Left hindlimb (tissue), 1 donor: ENCODE measurements at places on chromosomes 1 and 21.

DNA sequence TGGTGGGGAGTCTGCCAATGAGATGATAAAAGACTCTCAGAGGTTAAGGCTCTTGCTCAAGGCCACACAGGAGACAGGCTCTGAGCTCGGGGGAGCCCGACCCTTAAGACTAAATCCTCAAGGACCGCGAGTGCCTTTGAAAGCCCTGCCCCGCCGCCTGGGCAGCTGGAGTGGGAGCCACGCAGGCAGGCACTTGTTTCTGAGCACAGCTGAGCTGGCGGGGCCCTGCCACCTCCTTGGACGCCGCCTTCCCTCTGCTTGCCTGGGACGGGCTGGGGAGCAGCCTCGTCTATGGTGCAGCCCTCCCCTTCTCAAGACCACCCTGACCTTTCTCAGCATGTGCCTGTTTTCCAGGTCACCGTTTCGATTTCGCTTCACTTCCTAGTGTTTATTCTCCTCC is 169.3 kb downstream of the CAMTA1 start:
- no peak for DNase-seq

DNA sequence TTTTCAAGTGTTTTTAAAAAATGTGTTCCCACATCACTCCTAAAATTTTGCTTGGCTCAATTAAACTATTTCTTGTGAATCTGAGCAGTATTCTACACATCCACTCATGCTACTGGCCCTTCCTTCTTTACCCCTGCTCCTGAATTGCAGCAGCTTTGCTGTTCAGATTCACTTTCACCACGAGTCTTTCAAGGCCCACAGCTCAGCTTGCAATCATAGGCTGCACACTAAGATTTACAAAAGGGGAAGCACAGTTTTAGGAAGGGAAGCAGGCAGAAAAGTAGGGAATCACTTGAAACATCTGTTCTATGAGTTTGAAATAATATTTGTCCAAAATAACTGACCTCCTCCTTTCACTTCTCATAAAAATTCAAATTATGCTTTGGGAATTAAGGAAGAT is 70.9 kb upstream of the EDEM3 start:
- no peak for DNase-seq

- no peak for DNase-seq
These were observed 299.9 kb downstream of the TM2D1 start for GRCh38 chr1:61425040-61425439.

- no peak for DNase-seq
These were observed 22.8 kb downstream of the RNU5D-1 start for GRCh38 chr1:44707959-44708831.

DNA sequence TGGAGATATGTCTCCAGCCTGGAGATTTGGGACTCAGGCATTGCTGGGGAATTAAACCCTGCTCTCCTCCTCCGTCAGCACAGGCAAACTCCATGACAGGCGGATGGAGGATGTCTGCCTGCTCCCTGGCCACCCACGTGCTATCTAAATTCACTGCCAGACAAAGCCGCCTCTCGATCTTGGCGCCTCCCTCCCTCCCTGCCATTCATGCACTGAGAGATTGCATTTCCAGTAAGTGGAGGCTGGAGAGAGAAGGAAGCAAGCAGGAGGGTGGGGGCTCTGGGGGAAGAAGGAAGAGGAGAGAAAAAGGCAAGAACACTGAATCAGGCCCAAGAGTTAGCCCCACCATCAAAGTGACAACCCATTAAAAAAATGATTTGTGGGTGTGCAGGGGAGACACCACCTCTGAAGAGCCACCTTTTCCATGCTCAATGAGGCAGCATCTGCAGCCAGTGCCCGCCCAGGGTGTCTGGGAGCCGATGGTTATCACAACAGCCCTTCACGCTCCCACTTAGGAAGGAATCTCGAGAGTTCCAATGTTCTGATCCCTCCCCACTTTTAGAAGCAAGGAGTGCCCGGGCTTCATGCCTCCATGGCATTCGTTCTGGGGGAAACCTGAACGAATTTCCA is 183.0 kb downstream of the HIVEP3 start:
- DNase-seq = no peak

GRCh38 chr1:45403718-45404117 is 63.5 kb upstream of the MUTYH start:
- no peak for DNase-seq

DNA sequence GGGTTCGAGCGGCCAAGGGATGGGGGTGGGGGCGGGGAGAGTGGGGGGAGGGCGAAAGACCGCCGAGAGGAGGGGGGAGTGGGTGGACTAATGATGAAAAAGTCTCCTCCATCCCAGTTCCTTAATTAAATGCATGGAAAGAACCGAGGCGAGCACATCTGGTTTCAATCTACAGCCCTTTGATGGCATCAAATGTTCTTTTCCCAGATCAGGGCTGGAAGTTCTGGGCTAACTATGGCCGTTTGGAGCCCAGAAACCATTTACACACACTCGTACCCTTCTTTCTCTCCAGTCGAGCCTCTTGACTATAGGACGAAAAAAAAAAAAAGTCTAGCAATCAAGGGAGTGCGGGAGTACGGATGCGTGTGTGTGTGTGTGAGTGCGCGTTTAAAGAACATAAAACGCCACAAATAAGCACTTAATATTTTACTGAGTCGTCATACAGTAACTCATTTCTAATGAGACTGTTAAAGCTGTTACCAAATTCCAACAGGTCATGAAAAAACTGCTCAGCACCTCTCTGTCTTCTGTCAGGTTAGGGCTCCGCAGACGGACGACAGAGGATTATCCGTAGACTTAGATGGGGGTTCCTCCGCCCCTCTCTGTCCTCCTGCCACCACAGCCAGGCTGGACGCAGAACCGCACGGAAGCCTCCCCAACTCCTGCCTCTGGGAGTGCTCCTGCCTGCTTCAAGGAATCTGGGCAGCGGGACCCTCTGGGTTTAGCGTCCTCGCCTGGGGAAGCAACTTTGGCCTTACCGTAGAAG is 2.1 kb upstream of the PRRX1 start:
- peak; percentile 73 for DNase-seq

- DNase-seq = peak; percentile 36
These were observed 475.4 kb upstream of the NR5A2 start for GRCh38 chr1:199551967-199552565.

DNA sequence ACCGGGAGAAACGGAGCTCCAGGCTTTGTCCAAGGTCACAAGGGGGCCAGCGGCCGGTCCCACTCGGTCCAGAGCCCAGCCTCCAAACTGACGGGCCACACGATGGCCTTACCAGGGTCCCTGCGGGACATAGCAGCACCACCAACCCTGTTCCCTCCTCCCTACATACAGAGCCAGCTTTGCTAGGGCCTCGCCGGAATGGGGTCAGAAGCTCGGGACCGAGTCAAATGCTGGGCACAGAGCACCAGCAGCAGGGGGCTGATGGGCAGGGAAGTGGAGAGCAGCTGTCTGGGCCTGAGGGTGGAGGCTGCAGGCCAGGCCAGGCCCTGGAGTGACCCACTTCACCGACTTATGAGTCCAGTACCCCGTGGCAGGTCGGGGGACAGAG is 14.9 kb upstream of the TTC39A start:
- DNase-seq = no peak

DNA sequence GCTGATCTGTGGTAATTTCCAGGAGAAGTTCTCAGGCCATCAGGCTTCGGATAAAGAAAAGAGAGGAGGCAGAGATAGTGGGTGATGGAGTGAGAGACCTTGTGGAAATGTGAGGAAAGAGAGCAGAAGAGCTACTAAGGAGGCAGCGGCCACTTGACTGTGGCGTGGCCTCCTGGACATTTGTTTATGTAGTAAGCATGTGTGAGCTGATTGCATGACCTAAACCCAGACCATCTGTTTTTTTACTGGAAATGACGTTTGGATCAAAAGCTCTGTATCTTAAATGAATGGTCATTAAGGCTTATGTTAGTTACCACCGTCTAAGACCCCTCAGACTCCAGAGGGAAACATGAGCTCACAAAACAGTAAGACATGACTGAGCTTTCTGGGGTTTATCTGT is 13.6 kb downstream of the ATP1B1 start:
- DNase-seq = no peak

- no peak for DNase-seq
These were observed 667.8 kb upstream of the USP24 start for GRCh38 chr1:55882931-55883330.

DNA sequence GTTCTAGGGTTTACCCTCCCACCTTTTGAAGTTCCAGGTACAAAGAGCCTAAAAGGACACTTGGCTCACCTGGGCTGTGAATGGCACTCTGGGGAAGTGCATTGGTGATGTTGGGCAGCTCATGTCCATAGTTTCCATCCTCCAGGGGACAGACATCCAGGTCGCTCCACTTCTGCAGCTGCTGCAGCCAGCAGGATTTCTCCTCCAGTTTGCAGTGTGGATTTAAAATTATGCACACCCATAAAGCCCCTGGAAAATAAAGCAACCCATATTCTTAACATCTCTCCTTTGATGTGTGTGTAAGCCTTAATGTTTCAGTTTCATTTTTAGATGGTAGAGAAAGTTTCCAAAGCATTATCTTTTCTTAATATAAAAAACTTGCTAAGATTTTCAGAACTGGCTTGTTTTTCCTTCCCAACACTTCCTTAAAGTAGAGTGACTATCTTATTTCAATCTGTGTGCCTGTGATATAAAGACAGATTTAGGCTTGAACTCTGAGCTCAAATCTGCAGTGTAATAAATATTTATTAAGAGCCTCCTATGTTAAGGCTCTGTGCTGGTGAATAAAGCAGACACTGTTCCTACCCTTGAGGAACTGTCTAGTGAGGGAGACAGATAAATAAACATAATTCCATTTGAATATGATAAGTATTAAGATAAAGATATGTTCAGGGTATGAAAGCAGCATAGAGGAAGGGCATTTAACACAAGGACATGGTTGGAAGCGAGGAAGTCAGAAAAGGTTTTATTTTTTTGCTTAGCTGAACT is 39.1 kb downstream of the UROD start:
- no peak for DNase-seq
